ENCODE measurements at places on chromosomes 11 and 22.

DNA sequence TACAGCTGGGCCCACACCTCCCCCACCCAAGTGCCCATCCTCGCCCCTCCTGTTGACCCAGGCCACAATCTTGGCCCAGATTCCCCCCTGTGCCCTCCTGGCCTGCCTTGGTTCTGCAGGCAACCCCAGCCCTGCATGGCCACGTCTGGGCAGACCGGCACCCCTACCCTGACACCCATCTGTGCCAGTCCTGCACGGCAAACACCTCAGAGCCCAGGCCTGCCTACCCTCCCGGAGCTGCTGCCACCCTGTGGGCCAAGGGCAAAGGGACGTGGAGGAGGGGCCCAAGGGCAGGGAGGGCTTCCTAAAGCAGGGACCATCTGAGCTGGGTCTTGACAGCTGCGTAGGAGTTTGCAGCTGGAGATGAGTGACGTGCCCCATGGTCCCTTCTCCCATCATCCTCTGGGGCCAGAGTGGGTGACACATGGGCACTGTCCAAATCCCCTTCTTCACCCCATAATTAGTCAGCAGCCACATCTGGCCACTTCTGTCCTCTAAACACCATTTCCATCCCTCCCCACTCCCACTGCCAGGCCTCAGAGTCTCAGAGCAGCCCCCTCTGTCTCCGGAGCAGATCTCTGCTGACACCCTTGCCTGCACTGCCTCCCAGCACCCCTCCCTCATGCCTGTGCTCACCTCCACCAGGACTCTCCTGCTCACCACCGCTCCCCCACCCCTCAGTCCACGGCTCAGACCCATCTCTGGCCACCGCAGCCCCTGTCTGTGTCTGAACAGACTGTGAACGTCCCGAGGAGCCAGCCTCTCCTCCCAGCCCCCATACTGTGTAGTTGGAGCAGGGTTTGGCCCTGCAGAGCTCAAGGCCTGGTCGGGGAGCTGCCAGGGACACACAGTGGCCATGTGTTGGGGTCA, 35.6 kb upstream of the PPARA start:
- DNase-seq: peak; percentile 56

GRCh38 chr11:132080127-132080526, 709.7 kb downstream of the NTM start:
- no peak for DNase-seq

DNA sequence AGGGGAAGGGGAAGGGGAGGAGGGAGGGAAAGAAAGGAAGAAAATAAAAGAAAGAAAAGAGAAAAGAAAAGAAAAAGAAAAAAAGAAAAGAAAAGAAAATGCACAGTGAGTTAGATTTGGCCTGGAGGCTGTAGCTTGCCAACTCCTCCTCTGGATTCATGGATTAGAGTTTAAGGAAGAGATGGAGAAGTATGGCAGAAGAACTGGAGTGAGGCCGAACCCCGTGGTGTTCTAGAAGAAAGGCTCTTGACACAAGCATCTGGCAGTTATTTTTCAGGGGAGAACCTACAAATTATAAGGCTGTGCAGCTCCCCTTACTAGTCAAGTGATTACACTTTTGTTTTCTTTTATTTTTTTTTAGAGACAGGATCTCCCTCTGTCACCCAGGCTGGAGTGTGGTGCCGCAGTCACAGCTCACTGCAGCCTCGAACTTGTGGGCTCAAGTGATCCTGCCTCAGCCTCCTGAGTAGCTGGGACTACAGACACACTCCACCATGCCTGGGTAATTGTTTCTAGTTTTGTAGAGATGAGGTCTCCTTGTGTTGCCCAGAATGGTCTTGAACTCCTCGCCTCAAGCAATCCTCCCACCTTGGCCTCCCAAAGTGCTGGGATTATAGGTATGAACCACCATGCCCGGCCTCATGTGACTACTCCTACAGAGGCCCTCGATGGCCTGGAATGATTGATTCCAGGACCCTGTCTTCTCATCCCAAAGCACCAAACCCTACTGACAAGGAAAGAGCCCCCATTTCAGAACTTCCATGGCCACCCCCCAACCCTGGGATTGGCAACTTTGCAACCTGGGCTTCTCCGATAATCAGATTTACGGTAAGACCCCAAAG, 19.5 kb downstream of the ZNF74 start:
- DNase-seq: no peak

DNA sequence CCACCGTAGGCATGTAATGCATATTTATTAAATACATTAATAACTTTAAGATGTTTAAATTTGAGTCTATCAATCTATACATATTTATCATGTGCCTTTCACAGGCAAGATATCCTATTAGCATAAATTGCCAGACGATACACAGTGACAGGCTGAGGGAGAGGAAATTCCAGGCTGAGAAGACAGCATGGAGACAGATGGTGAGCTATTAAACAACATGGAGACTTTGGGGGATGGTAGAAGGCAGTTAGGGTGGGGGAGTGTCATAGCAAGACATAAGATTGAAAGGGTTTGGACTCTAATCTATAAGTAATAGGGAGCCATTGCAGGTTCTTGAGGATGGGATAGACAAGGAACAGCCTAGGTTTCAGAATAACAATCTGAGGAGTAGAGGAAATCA, 138.5 kb downstream of the NXPE2 start:
- DNase-seq: peak; percentile 35

- DNase-seq: peak; percentile 26
Observed at GRCh38 chr22:44889255-44889878, 120.4 kb downstream of the PHF21B start.

DNA sequence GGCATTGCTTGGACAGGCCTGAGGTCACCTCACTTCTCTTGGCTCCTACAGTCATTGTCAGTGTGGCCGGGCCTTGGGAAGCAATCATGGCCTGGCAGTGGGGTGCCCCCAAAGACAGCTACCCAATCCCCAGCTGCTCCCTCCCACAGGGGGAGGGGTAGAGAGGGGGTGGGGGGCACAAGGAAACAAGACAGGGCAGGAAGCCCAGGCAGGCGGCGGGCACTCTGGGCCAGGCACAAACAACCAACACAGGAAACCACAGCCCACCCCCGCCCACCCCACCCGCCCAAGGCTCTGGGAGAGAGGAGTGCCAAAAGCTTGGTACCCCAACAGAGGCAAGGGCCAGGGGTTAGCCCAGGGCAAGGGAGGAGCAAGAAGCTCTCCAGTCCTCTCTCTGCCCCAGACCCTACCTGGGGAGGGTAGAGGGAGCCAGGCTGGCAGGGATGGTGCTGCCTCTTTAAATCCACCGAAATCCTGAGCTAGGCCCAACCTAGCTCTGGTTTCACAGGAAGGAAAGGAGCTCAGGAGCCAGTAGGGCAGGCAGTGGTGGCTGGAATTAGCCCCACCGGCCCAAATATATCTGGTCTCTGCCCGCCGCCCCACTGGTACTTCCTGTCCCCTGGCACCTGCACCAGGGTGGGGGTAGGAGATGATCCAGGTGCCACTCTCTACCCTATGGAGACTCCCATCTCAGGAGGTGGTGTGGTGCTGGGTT, 12.2 kb downstream of the BCL9L start:
- no peak for DNase-seq

GRCh38 chr11:117839936-117840813, 15.6 kb upstream of the FXYD2 start:
- no peak for DNase-seq

- DNase-seq: no peak
Observed at GRCh38 chr11:12180257-12181205, 70.1 kb downstream of the MICAL2 start.

DNA sequence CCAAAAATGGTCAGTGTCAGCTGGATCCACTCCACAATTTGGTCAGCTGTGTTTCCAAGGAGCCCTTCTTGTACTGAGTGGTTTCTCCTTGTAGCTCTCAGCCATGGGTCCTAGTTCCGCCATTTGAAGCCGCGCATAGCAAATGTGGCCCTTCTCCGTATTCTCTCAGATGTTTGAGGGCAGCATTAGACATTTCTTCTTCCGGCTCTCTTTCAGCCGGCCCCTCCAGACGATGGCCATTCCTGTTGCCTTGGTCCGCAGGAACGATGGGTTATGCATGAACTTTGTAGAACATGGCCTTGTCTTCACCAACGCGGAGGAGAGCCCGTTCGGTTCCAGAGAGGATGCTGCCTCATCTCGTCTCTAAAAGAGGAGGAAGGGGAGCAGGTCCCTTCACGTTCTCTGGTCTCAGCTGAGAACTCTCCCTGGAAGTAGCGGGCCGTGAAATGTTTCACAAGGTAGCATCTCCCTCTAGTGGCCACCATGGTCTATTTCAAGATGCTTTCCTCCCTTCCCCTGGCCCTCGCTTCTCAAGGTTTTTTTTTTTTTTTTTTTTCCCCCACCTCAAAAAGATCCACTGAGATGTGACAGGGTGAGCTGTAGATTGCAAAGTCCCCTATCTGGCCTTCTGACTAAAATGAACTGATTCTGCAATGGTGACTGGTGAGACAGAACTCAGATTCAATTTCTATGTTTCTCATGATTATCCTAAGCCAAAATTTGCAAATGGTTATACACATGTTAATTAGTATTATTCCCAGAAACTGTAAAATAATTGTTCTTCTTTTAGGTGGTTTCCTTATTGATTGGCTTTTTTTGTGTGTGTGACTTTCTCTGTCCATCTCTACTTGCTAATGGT, 19.8 kb upstream of the PLET1 start:
- DNase-seq: peak; percentile 52

DNA sequence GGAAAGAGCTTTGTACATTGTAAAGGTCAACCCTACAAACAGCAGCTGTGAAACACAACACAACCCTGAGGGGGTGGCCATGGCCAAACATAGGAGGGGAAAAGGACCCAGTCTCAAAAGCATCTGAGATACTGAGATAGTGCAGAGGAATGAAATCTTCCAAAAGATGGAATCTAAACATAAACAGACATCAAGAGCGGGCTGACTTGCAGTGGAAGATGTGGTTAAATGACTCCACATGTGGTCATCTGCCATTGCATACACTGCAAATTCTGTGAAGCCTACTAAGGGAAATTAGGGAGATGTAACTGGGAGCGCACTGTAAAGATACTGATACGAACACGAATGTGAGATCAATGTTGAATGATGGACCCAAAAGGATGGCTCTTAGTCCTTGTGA, 22.0 kb downstream of the BDNF start:
- no peak for DNase-seq
